ENCODE measurements at places on chromosomes 3 and 15.

GRCh38 chr3:48434591-48435222 lies 4.8 kb upstream of the PLXNB1 start:
- no peak for DNase-seq

DNA sequence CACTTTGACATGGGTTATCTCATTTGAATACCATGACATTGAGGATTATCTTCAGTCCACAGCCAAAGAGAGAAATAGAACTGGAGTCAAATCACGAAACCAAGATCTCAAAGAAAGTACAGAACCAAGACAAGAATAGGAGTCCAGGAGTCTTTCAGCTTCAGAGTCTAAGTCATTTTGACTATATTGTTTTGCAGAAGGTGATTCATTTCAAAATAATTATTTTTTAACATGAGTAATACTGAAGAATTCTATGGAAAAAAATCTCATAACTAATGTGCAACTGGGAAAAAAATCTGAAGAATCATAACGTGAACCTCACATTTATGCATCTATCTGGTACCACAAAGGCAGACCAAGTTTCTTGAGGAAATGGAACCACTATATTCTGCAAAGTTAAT lies 60.3 kb downstream of the UBE3A start:
- no peak for DNase-seq

- DNase-seq = peak; percentile 83
These were observed 175.7 kb downstream of the KLHL25 start for GRCh38 chr15:85618956-85619491.

GRCh38 chr15:75054172-75054897 lies 30.9 kb downstream of the PPCDC start:
- no peak for DNase-seq

DNA sequence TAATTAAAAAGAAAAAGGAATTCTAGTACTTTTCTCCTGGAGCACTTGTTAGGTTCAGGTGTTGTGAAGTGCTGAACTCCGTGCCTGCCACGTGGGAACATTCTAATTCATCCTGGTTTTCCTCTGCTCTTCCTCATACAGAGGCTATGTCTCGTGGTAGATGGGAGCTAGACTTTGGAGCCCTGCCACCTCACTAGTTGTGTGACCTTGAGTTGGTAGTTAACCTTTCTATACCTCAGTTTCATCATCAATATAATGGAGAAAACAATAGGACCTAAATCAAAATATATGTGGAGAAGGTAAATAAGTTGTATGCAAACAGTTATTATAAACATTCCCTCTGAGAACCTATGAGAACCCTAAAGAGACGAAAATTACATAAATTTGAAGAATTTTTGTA lies 10.6 kb downstream of the ALAS1 start:
- no peak for DNase-seq

- no peak for DNase-seq
These were observed 273.4 kb upstream of the LRRFIP2 start for GRCh38 chr3:37447732-37448131.

DNA sequence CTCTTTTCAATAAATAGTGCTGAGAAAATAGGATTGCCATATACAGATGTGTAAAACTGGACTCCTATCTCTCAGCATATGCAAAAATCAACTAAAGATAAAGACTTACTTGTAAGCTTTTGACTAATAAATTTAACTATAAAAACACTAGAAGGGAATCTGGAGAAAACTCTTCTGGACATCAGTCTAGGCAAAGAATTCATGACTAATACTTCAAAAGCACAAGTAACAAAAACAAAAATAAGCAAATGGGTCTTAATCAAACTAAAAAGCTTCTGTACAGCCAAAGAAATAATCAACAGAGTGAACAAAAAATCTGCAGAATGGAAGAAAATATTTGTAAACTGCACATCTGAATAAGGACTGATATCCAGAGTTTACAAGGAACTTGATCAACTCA lies 1122.2 kb downstream of the TBL1XR1 start:
- no peak for DNase-seq

DNA sequence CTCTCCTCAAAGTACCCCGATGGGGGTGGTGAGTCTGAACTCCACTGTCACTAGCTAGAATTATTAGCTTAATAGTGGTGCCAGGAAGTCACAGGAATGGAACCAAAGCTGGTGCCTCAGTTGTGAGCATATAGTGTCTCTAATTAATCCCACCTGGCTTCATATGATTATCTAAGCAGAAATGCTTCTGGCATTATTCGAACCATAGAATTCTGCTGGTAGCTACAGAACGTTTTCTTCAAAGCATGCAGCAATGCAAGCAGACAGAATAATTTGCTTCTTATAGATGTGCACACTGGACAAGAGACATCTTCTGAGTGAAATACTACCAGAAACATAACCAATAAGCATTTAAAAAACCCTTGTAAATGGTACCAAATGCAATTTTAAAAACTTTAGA lies 160.9 kb downstream of the IMPG2 start:
- no peak for DNase-seq

DNA sequence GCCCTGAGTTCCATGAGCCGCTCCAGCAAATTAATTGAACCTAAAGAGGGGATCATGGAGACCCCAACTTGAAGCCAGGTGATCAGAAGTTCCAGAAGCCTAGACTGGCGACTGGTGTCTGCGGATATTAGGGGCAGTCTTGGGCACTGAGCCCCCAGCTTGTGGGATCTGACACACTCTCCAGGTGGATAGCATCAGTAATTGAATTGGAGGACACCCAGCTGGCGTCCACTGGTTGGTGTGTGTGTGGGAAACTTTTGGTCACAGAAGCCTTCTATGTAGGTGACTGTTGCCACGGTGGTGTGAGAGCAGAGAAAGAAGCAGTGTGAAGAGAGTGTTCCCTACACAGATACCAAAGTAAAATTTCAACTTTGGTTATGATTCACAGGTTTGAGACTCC lies 106.0 kb upstream of the ADPGK start:
- DNase-seq = no peak

DNA sequence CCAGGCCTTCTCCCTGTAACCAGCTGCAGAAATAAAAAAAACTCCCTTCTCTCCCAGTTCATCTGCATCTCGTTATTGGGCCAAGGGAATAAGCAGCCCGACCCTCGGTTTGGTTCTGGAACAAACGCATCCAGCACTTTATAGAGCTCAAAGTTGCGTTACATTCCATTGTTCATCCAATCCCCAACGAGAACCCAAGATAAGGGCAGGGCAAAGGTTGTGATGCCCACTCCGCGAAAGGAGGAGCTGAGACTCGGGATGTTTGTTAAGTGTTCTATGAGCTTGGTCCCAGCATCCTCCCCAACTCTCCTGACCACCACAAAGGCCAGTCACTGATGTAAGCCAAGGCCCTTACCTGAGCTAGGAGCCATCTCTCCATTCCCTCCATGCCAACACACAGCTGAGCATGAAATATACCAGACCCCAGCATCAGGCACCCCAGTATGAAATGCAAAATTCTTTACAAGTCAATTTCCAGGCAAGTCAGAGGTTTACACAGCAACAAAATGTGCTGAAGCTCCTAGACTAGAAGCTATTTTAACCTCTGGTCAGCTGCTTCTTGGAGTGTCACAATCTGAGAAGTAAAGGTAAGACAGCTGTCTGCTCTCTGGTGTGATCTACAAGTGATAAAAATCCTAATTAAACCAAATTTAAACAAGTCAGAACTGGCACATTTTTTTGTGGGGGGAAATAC lies 17.9 kb downstream of the CCDC12 start:
- no peak for DNase-seq

DNA sequence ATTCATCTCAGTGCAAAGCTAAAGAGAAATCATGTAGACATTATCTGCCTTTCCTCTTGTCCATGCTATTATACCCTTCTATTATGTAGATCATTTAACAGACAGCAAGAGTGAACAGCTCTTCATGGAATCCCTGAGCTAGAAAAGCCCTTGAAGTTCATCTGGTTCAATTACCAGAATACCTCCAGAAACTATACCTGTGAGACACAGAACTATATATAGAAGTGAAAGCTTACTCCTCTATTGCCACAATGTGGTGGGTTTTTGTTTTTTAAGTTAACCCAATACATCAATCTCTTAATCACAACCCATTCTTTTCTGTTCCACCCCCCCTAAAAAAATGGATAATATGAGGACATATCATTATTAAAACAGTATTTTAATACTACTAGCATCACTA lies 347.7 kb downstream of the PLCL2 start:
- DNase-seq = no peak

- no peak for DNase-seq
These were observed at the start of gene COLQ for GRCh38 chr3:15521573-15521965. COLQ (minus strand) TSS chr3:15521706; CDS start chr3:15521625, 81 bp downstream.

DNA sequence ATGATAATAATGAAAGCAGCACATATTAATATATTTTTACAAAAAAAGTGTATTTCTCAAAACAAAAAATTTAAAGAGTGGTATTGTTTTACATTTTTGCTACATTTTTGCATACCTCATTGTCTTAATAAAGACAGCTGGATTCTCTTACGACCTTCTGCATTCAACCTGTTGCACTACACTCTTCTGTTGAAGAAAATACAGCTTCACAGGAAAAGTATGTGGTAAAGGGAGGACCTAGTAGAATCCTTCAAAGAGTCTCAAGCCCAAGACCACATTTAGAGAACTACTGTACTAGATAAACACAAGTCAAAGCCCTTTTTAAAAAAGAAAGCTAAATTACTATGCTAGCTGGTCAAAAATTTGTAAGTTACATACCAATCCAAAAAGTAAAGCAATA lies 7.9 kb downstream of the ZNF280D start:
- no peak for DNase-seq

GRCh38 chr15:47754312-47754711 lies 37.0 kb downstream of the SEMA6D start:
- DNase-seq = no peak

- DNase-seq = no peak
These were observed 241.1 kb downstream of the ZNF621 start for GRCh38 chr3:40765884-40766283.

DNA sequence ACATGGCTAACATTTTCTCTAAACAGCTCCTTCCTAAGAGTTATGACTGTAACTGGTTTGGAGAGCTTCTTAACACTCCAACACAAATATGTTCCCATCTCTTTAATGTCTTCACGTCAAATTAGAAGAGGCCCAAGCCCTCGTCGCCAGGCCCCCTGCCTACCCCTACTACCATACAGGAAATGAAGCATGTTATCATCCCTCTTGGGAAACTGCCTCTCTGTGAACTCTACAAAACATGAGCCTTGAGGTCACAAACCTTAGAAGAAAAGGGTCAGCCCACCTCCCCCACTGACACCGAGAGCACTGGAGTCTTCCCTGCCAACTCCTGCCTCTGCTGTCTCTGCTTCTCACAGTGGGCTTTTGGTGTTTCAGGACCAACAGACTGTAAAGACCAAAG lies 243.1 kb upstream of the STT3B start:
- no peak for DNase-seq

GRCh38 chr3:61979638-61980037 lies 393.7 kb downstream of the FEZF2 start:
- no peak for DNase-seq

DNA sequence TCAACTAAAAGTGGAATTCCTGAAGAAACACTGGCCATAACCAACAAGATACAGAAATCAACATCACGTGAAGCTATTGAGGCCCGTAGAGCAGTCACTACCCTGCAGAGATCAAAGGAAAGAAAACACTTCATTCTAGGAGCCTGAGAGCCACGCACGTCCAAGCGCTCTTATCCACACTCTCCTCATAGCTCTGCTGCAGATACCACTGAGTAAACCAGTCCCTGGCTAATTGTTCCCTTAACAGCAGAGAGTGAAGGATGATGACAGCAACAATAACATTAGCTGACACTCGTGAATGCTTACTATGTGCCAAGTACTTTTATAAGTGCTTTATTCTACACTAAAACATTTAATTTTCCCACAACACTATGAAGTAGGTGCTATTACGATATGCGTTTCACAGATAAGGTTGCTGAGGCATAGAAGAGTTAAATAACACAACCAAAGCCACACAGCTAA lies 271.0 kb upstream of the GADL1 start:
- DNase-seq = no peak

- DNase-seq = no peak
These were observed 326.6 kb downstream of the ARPP21 start for GRCh38 chr3:35965908-35966307.

DNA sequence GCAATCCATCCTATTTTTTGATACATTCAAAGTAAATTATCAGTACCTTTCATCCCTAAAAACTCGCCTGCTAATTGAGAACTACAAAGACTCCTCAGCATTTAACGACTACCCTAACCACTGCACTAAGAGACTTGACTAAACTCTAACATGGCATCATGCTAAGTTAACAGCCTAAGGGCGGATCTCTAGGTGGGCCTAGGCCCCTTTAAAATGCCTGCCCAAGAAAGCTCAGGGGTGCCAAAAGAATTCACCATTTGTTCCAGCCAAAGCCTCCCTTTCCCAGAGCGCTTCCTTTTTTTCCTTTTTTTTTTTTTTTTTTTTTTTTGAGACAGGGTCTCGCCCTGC lies 568 bp upstream of the NEK4 start:
- no peak for DNase-seq

- no peak for DNase-seq
These were observed 260.0 kb upstream of the LYSMD4 start for GRCh38 chr15:99993262-99993661.

- no peak for DNase-seq
These were observed 80.0 kb upstream of the SPATA16 start for GRCh38 chr3:173221010-173221409.

- no peak for DNase-seq
These were observed 103.2 kb upstream of the ABI3BP start for GRCh38 chr3:101096444-101096843.

DNA sequence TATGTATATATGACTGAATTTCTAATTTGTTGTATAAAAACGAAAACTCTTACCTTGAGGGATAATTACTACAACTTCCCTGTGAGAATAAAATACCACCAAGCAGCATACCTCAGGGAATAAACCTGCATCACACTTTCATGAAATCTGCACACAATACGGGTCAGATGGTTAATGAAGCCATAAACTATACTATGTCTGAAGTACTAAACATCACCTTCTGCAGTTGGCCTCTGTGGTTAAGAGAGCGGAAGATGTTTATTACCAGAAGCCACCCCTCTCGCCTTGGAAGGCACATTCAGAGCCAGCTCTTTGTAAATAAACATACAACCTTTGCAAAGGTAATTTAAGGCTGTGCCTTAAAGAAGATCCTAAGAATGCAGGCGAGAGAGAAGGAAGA lies 462.1 kb upstream of the NR2F2 start:
- DNase-seq = no peak

Measured in CD14-positive monocyte (primary cell).